ENCODE measurements at places on chromosomes 2 and 18. TPM values are rescaled to one million over a fixed set of nuclear protein-coding genes. Genes with fewer than 3 reads are reported as not detected.
A peak's percentile ranks its signal among the peaks of the same experiment; 100 is the strongest.

DNA sequence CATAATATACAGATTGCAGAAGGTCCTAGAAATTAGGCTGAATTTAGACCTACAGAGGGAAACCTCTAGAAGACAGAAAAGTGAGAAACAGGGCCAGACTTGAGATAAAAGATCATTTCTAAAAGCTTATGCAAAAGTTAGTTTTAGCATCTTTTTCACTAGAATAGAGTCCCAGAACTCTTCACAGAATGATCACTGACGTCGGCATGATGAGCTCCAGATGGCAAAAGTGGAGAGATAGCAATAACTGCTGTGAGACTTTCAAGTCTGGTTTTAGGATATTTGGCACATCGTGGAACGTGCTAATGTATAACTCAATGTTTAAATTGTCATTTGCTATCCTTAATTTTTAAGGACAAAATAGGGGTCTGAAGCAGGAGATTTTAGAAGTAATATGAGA, 1050.7 kb upstream of the CELF4 start:
- DNase-seq = no peak

Gene DAPL1
- not detected for total RNA-seq

- DNase-seq = no peak
Observed at GRCh38 chr18:32760391-32760790, 12.4 kb downstream of the KLHL14 start.

- DNase-seq = no peak
Observed at GRCh38 chr2:118577202-118577601, 270.2 kb downstream of the EN1 start.

- DNase-seq = no peak
Observed at GRCh38 chr18:45349467-45349866, 265.8 kb upstream of the SLC14A2 start.

Gene TRABD2A
- total RNA-seq = 62.2 TPM

- DNase-seq = no peak
Observed at GRCh38 chr2:241982706-241983570, 113.4 kb downstream of the RTP5 start.

Gene DOK6
- total RNA-seq = not detected

- no peak for DNase-seq
Observed at GRCh38 chr2:226304308-226304707, 495.3 kb downstream of the IRS1 start.

Gene IL37
- not detected for total RNA-seq

GRCh38 chr2:96893289-96894150, 23.6 kb upstream of the SEMA4C start:
- DNase-seq = no peak

Gene POTEI
- total RNA-seq = not detected

Gene DNER
- total RNA-seq = not detected

DNA sequence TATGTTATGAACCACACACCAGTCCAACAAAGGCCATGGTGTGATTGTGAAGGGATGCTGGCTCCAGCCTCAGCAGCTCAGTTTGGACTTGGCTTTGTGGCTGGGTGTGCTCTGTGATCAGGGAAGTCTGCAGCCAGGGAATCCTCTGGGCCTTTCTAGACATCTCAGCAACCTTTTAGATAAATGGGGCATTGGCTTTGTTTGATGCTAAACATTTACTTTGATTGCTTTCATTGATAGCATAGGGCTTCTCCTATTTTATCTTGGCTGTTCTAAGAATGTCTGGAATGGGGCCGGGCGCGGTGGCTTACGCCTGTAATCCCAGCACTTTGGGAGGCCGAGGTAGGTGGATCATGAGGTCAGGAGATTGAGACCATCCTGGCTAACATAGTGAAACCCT, 104.5 kb downstream of the VAPA start:
- DNase-seq = no peak

GRCh38 chr2:39487398-39488250, 50.5 kb upstream of the MAP4K3 start:
- no peak for DNase-seq

- DNase-seq = no peak
Observed at GRCh38 chr2:70890469-70891065, 45.1 kb upstream of the ATP6V1B1 start.

Gene GTF2A1L
- 0.39 TPM for total RNA-seq

GRCh38 chr18:2534906-2535305, 36.4 kb downstream of the METTL4 start:
- DNase-seq = no peak

Gene LINC00305
- not detected for total RNA-seq

GRCh38 chr2:119289093-119289492, 65.5 kb downstream of the STEAP3 start:
- no peak for DNase-seq

- DNase-seq = no peak
Observed at GRCh38 chr2:221448844-221449390, 123.2 kb downstream of the EPHA4 start.

- peak; percentile 11 for DNase-seq
Observed at GRCh38 chr2:237122214-237122666, 36.6 kb downstream of the COPS8 start.

Gene GKN1
- not detected for total RNA-seq

Gene VPS54
- total RNA-seq = 14.9 TPM

DNA sequence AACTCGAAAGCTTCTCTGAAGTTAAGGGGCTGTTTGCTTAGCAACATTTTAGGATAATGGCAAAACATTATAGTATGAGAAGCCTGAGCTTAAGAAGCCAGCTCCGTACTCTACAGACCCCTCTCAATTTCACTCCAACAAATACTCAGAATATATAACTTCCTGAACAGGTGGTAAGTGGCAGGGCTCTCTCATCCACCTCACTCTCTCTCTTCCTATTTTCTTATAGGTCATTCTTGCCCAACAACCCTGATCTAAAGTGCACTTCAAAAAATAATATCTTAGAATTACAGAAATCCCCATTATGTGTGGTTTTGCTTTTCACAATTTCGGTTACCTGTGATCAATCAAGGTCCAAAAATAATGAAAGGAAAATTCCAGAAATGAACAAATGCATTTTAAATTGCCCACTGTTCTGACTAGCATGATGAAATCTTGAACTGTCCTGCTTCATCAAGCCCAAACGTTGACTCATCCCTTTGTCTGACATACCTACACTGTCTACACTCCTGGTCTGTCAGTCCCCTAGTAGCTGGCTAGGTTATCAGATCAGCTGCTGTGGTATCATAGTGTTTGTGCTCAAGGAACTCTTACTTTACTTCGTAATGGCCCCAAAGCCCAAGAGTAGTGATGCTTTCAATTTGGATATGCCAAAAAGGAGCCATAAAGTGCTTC, 122.8 kb upstream of the COL5A2 start:
- no peak for DNase-seq

GRCh38 chr2:145059343-145059742, 539.4 kb upstream of the ZEB2 start:
- DNase-seq = no peak

Gene SPP2
- not detected for total RNA-seq

DNA sequence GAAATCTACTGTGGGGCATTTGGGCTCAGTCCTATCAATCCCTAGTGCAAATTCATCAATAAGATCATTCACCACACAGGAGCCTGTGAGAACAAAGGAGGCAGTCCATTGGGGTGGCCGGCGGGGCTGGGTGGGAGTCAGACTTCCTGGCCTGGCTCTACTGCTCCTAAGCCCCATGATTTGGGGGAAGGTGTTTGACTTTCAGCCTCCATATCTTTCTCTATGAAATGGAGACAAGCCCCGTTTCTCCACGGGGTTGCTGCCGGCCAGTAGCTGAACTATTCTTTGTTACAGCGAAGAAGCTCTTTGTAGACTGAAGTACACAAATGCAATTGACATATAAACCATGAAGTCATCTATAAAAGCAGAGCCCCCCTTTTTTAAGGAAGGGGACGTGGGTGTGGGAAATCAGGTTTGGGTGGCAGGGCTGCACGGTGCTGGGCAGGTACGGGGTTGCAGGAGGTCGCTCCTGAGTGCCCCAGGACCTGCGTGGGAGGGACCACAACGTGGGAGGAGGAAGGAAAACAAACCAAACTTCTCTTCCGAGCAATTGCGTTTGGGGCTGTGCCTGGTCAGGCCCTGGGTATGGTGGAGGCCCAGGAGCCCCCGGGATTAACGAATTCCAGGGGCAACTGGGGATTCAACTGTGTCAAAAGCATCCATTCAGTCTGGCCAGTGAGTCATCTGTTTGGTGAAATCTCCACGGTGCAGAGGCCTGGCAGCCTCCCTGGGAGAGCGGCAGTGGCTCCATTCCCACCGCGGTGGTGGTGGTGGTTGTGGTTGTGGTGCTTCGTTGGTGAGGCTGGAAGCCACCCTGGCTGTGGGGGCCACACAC, 18.2 kb downstream of the FBLN7 start:
- DNase-seq = peak; percentile 31

Gene IL18RAP
- 37.1 TPM for total RNA-seq
